ENCODE measurements at places on chromosomes 4 and X.

- DNase-seq: no peak
These were observed 1165.9 kb upstream of the TENM3 start for GRCh38 chr4:181077341-181077740.

DNA sequence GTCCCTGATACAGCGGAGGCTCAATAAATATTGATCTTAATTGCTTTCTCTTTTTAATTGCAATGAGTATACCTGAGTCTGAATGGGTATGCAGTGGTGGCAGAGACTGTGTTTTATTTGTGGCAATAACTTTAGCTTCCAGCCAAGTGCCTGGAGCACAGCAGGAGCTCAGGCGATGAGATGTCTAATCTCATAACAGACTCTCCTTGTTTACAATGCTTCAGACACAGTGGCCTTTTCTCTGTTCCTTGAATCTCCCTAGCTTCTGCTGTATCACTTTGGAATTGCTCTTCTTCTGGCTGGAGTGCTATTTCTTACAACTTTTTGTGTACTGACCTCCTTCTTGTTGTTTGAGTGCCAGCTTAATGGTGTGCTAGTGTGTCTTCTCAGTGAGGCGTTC is 91.5 kb upstream of the UNC5C start:
- DNase-seq: no peak

DNA sequence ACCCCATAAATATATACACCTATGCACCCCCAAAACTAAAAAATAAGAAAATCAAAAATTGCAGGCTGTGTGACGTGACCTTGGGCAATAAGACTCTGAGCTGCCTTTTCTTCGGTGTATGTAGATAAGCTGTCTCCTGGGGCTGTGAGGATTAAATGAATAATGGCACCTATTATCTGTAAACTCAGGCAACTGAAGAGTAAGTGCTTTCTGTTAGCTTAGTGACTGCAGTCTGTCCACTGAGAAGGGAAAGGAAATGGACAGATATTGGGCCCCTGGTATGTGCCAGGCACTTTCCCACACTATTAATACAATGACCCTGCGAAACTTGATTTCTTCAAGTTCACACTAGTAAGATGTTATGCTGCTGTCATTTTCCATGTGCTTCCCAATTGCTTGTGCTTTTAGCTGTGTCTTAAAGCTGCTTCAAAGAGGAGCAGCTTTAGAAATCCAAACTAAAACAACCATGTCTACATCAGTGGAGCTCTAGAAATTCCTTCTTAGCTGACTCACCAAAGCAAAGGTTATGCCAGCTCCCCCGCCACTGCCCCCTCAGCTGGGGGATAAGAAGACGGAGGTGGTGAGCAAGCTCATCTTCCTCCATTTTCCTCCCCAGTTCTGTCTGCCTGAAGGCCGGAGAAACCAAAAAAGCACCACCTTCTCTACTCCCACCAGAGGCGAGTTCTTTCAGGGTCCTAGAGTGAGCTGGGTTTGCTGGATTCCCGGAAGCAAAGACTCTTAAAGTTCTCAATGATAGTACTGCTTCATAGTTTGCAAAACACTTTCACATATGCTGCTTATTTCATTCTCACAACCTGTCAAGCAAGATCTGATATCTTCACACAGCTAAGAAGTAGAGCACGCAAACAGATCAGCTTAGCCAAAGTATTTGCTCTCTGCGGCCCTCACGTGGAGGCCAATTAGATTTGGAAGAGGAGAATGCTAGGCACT is 8.8 kb upstream of the DGAT2L6 start:
- DNase-seq: no peak

DNA sequence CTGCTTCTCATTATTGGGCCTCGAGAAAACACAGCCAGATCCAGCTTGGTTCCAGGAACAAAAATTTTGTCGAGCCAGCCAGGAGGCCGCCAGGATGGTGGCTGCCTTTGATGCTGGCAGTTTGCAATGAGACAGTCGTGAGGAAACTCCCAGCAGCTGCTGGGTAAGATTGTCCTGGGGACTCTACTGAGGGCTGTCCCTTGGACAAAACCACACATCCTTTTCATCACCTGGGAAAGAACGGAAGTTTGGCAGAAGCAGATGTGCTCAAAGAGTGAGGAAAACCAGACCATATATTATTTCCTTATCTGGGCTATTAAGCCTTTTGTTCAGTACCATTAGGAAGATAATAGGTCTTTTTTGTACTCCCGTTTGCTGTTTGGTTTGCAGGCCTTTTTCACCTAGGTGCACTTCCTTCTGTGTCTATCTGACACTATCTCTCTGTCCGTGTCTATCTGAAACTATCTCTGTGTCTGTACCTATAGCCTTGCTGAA is 13.4 kb upstream of the PAPSS1 start:
- no peak for DNase-seq

DNA sequence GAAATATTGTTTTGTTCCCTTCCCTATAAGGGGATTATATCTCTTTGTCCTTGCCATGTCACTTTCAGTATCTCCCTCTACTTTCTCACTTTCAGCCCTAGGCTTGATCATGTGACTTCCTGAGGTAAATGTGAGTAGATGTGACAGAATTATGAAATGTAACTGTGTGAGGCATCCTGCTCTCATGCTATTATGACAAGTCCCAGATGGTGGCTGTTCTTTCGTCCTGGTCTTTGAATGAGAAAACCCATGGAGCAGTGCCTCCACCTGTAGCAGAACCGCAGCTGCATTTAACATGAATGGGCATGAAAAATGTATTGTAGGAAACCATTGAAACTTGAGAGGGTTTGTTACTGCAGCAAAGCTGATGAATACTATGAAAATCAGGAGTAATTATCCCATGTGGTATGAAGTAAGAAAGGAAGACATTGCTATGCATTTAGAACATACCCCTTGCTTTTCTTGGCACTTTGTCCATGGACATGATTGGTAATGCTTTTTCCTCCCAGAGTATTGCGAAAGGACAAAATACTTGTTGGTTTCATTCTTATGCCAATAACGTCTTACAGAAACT is 202.2 kb upstream of the GPRIN3 start:
- DNase-seq: no peak

DNA sequence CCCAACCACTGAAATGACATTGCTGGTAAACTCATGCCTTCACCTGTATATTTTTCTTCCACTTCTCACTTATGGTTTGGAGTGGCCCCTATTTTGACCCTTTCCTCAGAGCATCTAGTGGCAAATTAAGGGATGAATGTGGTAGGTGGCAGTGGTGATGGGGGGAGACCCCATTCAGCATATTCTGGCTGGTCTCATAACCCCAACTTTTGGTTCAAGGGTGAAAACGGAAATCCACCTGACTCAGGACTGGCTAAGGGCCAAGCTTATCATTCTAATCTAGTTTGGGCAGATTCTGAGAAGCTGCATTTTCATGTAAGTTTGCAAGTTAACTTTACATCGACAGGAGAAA is 47.0 kb upstream of the NSUN7 start:
- no peak for DNase-seq

- DNase-seq: no peak
These were observed 227.8 kb downstream of the NAF1 start for GRCh38 chr4:162938738-162939485.

DNA sequence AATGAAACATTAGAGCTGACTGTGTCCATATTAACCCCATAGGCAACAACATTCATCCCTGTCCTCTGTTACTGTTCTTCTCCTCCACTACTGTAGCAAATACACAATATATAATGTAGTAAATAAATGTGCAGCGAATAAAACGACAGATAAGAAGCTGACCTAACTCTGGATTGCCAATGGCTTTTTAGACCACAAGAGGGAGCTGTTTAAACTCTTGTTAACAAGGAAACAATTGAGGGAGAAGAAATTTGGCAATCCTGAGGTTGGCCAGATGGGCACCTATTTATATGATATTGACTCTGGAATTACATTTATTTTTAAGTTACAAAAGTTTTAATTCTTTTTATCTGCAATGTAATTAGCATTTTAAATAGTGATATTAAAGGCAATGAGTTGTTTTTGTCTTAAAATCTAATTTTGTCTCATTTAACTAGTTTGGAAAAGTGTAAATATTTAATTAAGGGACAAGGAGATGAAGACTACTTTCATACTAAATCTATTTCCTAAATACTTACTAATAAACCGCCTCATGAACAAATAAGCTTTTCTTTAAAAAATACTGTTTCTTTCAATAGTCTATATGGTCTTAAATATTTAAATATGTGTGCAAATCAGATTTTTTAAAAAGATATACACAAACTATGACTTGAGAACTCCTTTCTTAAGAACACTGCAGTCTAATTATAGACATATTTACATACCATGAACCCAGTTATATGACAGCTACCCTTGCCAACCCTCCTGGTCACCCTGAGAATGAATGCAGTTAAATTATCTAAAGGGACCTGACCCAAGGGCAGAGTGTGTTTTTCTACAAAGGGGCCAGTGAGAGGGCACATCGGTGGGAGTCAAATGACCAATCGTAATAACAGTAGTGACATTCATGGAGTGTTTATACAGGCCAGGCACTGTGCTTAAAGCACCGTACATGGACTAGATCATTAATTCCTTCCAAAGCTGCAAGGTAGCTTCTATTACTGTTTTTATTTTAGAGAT is 52.9 kb upstream of the HPF1 start:
- DNase-seq: no peak

- no peak for DNase-seq
These were observed 8.4 kb downstream of the GC start for GRCh38 chr4:71775449-71775848.

GRCh38 chrX:13084611-13085010 is 40.2 kb upstream of the FAM9C start:
- no peak for DNase-seq

DNA sequence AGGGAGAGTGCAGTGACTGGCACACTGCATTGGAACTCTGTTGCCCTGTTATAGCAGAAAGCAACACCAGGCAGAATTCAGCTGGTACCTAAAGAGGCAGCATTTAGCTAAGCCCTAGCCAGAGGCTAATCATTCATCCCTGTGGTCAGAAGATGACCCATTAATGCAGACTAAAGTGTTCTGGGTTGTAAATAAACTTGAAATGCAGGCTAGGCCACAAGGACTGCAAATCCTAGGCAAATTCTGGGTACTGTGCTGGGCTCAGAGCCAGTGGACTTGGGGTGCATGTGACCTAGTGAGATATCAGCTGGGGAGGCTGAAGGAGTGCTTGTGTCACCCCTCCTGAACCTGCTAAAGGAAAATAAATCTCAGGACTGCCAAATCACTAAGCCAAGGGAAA is 91.2 kb downstream of the LPAR4 start:
- DNase-seq: no peak

DNA sequence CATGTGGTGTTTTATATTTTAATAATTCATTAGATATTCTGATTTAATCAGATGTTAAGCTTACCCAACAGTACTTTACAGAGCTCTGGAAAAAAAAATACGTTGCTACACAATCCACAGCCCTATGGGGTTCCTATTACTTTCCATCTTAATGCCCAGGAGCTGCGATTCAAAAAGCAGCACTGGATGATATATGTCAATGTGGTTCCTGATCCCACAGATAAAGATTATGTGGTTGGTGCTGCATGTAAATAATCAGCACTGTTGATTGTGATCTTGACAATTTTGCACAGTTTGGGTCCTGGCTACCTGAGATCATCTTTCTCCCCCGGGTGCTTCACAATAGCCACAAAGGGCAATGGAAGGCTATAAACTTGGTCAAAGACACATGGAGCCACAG is 72.7 kb upstream of the DCLK2 start:
- DNase-seq: no peak

GRCh38 chr4:139316733-139317132 is 14.5 kb upstream of the NDUFC1 start:
- DNase-seq: no peak

DNA sequence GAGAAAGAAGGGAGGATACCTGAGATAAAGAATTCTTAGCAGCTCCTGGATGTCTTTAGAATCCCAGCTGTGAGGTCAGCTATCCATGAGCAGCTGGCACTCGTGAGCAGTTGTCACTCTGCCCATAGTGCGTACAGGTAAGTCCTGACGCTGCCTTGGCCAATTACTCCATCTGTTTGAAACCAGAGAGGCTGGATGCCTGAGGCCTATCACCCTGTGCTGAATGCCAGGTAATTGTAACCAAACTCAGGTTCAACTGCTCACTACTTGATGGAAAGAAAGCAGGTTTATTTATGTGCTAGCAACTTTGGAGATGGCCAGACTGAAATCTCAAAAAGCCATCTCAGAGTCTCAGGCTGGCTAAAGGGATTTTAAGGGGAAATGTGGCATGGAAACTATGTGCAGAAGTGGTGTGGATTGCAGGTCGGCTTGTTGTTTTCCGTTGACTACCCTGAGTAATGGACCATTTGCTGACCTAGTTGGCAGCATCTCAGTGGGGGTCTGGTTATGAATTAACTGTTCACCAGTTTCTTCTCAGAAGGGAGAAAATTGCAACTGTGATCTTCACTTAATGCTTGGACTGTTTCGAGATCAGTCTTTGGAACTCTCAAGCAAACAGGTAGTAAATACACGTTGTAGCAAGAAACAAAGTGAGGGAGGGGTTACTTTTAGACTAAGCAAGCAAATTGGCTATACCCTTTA is 1614.0 kb upstream of the PCDH10 start:
- no peak for DNase-seq

- no peak for DNase-seq
These were observed 15.0 kb upstream of the FRYL start for GRCh38 chr4:48795108-48795507.

DNA sequence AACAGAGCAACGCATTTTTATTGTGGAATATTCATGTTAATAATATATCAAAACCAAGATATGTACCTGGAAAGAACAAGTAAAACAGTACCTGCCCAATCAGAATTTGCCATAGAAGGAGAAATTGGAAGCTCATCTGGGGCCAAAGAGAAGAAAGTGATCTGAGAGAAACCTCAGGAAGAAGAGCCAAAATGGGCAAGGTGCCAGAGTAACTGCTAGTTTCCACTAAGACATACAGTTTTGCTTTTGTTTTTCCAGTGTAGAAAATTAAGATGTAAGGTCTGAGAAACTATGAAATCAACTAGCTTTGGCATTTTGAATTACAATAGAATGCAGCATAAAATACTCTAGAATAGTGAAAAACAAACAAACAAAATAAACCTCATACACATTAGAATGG is 2201.2 kb downstream of the ARAP2 start:
- no peak for DNase-seq

- no peak for DNase-seq
These were observed 9.0 kb downstream of the TCEAL1 start for GRCh38 chrX:103637604-103638338.

- DNase-seq: no peak
These were observed 83.2 kb downstream of the GPAT3 start for GRCh38 chr4:83618991-83619645.

DNA sequence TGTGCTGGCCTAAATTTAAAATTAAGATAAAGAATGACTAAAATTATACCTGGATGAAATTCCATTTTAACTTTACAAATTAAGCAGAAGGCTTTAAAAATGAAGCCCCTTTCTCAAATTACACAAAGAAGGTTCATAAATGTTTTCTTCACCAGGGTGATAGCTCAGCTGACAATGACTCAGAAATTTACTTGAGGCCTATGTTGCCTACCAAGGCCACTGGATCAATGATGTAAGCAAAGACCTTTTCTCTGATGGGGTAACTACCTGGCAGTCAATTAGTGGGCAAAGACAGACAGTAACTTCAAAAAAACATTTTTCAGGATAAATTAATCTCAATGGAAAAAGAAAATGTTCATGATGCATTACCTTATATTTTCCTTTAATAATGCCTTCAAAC is 23.9 kb upstream of the GPR34 start:
- DNase-seq: no peak

Data from stimulated activated CD4-positive, alpha-beta T cell treated with anti-CD3 and anti-CD28 coated beads, Interleukin-1b, Interleukin-23, amount 100 ng/mL, for 4 hours (primary cell).